Epithelial cell of prostate (primary cell): ENCODE measurements at places on chromosomes 7 and 10.
A peak's percentile ranks its signal among the peaks of the same experiment; 100 is the strongest.

DNA sequence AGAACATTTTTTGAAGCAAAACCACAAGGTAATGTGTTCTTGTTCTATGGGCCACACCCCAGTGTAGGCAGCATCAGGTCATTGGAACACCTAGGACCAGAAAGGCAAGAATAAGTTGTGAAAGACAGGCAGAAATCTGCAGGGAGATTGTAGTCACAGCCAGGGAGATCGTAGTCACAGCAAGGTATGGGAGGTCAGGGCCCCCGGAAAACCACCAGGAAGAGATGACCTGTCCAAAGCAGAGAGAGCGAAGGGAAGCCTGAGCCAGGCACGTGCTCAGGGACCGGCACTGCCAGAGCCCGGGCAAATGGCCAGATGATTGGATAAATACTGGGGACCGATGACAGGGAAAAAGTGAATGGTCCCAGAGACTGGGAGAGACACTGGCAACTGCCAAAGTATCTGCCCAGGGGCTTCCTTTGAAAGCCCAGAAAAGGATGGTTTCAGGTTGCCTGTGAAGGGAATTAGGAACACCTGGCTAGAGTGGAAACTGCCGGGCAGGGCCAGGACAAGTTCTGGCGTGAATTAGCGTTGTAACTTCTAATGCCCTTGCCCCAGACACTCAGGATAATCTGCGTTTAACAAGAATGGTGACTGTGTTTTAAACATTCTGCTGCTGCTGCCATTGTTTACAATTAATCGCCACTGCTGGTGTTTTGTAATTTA is 3.9 kb upstream of the NOBOX start:
- DNase-seq, result no peak

DNA sequence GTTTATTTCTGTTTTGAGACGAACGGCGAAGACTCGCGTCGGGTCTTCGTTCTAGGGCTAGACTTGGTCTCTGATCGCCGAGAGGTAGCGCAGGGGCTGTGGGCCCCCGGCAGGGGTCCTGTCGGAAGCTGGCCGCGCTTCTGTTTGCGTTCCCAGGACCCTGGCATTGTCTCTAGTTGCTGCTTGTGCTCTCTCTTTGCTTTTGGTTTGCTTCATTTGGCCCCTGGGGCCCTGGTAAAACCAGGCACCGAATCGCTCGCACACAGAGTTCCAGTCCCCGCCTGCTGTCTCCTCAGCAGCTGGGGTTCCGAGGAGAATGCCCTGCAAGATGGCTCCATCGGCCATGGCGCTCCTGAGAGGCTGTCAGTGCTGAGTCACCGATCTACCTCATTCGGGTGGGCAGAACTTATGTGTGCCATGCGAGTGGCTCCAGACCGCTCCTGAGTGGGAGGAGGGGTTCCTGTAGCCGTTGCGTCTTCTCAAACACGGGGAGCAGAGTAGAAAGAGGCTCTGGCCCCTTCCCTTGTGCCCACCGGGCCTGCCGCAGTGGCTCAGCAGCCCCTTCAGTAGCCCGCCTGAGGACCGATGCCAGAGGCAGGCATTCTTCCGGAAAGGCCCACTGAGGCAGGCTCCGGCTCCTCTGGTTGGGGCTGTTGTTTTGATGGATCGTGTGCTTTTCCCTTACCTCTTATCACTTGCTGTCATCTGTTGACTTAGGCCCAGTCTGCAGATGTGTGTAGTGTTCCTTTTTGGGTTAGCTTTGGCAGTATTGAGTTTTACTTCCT is 826 bp downstream of the CHPF2 start:
- DNase-seq, result peak; percentile 40

GRCh38 chr10:21114683-21115082 is 217.6 kb upstream of the NEBL start:
- DNase-seq, result no peak

DNA sequence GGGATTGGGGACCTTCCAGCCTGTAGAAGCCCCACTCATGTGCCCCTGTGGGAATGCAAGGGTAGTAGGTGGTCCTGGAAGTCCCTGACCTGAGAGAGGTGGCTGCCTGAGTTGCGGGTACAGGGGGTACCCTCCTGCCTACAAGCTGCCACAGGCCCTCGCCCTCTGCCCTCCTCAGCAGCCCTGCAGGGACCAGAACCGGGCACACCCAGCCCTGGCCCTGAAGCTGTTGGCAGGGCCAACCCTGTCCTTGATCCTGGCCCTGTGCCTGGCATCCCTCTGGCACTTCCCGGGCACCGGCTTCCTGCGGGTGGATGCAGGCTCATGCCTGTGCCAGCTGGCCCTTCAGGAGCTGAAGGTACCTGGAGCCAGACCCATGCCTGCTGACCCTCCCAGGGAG is 54.9 kb upstream of the ELN start:
- DNase-seq, result no peak

GRCh38 chr7:130273081-130273932 is 6.6 kb downstream of the CPA2 start:
- DNase-seq, result peak; percentile 56

GRCh38 chr7:102223184-102223583 is 63.5 kb upstream of the SH2B2 start:
- no peak for DNase-seq

DNA sequence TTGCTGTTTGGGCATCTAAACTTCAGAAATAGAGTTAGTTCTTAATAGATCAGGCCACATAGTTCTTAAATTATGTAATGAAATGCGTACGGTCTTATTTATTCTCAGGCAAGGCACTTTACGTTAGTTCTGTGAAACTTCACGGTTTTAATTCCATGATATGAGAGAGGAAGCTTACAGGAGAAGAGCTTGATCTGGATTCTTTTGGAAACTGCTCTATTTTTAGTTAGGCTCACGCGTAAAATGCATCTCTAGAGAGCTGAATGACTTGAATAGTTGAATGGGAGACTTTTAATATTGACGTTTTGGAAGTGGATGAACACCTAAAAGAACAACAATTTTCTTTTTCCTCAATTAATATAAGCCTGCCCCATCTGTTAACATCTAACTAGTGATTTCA is 71.1 kb downstream of the PRKG1 start:
- no peak for DNase-seq

- peak; percentile 83 for DNase-seq
Measured at GRCh38 chr7:30166155-30166840, 31.5 kb downstream of the MTURN start.

- no peak for DNase-seq
Measured at GRCh38 chr10:97643441-97643985, 3.0 kb downstream of the PI4K2A start.

DNA sequence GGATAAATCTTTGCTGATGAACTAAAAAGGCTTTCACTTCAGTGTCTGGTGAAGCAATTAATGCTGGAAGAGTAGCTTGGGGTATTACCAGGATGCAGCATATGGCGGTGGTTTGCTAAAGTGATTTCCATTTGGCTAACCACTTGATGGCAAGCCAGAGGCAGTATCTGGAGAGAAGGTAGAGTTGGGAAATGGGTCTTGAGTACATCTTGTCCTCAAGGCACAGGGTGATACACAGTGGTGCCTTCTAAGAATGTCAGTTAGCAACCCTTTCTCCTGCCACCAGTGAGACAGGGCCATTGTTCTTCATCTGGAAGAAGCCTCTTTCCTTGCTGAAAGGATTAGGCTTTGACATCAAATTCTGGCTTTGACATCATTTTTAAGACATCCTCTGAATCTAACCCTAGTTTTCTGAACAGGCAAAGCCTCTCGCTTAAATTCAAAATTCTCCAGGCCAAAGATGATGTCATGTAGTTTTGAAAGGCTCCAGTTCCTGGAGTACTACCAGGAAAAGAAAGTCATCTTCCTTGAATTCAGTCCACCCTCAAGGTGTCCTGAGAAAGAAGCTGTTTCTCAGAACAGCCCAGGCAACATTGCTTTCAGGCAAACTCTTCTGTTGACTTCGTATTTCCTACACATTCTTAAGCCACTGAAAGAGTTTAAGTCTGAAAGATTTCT is 162.4 kb downstream of the ARID5B start:
- no peak for DNase-seq

DNA sequence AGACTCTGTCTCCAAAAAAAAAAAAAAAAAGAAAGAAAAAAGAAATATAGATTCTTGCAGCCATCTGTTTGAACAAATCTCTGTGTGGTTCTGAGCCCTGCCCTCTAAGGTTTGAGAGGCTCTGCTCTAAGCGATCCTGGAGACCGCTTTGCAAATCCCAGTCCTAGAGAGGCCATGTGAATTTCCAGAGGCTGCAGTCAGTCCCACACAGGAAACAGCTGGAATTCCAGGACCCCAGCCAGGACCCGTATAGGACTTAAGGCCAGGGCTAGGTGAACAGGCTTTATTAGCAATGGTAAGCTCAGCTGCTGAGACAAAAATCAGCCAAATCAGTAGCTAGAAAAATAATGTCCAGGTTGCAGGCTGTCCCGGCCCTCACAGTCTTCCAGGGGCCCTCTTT is 154.8 kb downstream of the RPS24 start:
- no peak for DNase-seq

GRCh38 chr7:75611557-75612178 is 119.5 kb downstream of the SPDYE5 start:
- DNase-seq, result no peak

- no peak for DNase-seq
Measured at GRCh38 chr10:61643316-61643751, 19.4 kb upstream of the CABCOCO1 start.

GRCh38 chr7:36749282-36749960 is 25.1 kb upstream of the AOAH start:
- no peak for DNase-seq

- DNase-seq, result no peak
Measured at GRCh38 chr10:10508211-10508610, 509.5 kb upstream of the CELF2 start.

- DNase-seq, result no peak
Measured at GRCh38 chr10:99827936-99828335, 45.5 kb downstream of the ABCC2 start.

DNA sequence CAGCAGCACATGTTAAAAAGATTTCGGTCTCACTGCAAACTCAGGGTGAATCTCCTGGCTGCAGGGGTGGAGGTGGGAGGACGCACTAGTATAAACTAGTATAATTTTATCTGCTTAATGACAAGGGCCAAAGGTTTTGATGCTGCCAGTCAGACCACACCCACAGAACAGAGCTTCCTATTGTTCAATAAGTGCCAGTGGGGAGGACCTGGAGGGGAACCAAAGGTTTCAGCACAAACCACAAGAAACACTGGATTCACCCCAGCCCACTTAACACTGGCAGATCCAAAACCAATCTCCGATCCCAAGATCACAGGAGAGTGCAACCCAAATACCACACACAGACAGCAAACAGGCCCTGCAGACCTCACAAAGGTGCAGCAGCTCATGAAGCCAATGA is 6.6 kb downstream of the VOPP1 start:
- DNase-seq, result no peak

DNA sequence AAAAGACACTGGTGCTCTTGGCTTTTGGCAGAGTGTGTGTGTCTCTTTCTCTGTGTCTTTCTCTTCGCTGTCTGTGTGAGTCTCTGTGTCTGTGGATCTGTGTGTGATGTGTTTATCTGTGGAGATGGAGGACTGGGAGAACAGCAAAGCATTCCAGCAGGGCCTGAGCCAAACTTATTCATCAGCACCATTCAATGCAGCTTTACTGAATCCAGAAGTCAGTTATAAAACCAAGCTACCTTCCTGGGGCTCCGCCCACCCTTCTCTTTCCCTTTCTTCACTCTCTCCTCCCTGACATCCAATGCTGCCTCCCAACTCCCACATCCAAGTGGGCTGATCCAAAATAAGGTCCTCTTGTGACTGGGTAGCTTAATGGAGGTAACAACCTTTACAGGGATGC is 3.9 kb downstream of the SGMS1 start:
- no peak for DNase-seq

DNA sequence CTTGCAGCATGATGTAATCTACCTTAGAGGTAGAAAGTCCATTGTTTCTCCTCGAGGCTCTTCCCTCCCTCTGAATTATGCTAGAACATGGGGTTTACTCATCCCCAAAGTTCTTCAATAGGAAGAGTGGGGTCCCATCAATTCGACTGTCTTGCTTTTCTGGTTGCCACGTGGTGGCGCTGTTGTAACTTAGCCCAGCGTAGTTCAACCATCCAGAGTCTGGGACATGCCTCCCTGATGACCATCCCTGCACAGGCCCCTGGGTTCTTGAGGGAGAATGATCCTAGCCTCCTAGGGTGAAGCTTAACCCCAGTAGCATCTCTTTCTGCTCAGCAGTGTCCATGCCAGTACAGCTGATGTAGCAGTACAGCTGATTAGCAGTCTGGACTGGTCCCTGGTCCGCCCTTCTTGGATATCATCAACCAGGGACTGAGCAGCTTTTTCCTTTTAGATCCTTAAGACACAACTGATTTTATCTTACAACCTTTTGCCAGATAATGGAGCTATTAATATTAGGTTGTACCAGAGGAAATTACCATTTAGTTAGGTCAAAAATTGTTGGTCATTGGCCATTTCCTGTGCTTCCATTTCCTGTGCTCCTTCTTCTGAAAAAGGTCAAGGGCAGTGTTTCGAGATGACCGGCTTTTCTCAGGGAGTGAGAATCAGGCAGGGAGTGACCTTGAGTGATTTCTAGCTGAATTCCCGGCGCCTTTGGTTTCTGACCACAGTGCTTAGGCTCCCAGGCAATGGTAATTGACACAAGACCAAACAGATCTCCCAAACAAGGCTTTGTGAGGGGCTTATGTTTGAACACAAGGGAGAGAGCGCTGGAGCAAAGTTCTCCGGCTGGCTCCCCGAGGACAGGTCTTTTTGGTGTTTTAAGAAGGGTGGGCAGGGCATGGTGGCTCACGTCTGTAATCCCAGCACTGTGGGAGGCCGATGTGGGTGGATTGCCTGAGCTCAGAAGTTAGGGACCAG is 65.4 kb downstream of the TACC2 start:
- DNase-seq, result no peak

- DNase-seq, result no peak
Measured at GRCh38 chr7:139627831-139628230, 104.3 kb downstream of the CLEC2L start.

- no peak for DNase-seq
Measured at GRCh38 chr10:836782-837181, 94.7 kb downstream of the LARP4B start.

GRCh38 chr7:98223898-98224700 is 12.9 kb downstream of the BHLHA15 start:
- DNase-seq, result no peak

GRCh38 chr7:84780158-84781124 is 406.4 kb downstream of the SEMA3D start:
- DNase-seq, result no peak

DNA sequence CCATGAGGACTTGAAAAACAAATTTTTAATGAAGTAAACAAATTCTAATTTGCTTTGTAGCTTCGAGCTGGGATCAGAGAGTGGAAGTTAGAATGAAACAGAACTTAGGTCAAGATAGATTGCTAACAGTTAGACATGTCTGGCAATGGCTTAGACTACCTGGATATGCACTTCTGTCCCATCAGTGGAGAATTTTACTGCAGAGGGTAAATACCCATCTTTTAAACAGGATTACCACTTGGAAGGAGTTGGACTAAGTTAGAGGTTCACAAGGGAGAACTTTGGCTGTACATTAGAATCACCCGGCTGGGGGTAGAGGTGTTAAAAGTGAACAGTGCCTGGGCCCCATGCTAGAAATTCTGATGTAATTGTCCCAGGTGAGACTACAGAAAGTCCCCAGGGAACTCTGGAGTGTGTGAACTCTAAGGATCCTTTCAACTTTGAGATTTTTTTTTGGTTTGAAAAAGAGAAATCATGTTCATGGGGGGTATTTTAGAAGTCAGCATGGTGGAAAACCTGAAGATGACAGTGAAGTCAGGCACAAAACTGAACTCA is 35.5 kb downstream of the ENTPD1 start:
- no peak for DNase-seq

GRCh38 chr10:54363390-54363789 is 437.6 kb downstream of the PCDH15 start:
- no peak for DNase-seq

- no peak for DNase-seq
Measured at GRCh38 chr7:137096607-137097006, 228.2 kb downstream of the CHRM2 start.
